ENCODE measurements at places on chromosomes 5 and 9. TPM values are rescaled to one million over a fixed set of nuclear protein-coding genes. Genes with fewer than 3 reads are reported as not detected.

DNA sequence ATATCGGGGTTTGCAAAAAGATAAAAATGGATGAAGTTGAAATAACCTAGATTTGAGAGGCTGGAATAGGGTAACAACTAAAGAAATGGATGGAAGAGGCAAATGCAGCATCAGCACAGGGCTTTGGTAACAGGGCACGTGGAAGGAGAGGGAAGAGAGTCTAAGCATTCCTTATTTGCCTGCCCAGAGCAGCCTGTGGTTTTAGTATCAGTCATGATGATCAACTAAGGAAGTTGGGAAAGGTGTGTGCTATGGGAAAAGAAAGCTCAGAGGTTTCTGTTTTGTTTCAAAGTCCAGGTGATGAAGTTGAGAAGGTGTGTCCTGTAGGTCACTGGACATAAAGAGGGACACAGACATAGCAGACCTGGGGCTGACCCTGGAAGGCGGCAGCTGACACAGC, 28.8 kb downstream of the GAS1 start:
- no peak for DNase-seq

GRCh38 chr9:4935001-4935672, 49.9 kb upstream of the JAK2 start:
- no peak for DNase-seq

- no peak for DNase-seq
Observed at GRCh38 chr5:51622161-51622790, 239.0 kb downstream of the ISL1 start.

- DNase-seq: peak; percentile 64
Observed at GRCh38 chr9:131422241-131422792, 28.4 kb downstream of the PRRC2B start.

The NRG2 gene
- not detected for total RNA-seq

GRCh38 chr5:98069876-98070512, 703.5 kb upstream of the RGMB start:
- no peak for DNase-seq

DNA sequence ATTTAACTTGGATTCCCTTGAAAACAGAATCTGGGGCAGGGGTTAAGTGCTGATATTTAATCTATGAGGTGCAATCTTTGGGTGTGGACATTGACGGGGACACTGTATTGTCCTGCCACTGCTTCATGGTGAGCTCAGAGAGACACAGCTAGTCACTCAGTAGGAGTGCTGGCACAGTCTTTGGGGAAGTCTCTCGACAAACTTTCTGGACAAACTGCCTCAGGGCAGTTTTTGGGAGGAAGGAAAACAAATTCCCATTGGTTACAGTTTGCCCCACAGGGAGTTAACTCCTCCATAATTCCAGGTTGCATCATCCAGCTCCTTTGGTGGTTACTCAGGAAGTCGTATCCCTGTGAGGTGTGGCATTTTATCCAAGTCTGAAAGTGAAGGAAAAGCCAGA, 17.9 kb downstream of the HNRNPK start:
- no peak for DNase-seq

- DNase-seq: no peak
Observed at GRCh38 chr9:33823801-33824200, 6.8 kb downstream of the UBE2R2 start.

The IFNA2 gene
- not detected for total RNA-seq

GRCh38 chr5:152632360-152632759, 227.3 kb upstream of the NMUR2 start:
- no peak for DNase-seq

The NTNG2 gene
- not detected for total RNA-seq

The RAB3C gene
- total RNA-seq: not detected

The PCDHGA11 gene
- 0.22 TPM for total RNA-seq

- no peak for DNase-seq
Observed at GRCh38 chr5:72369301-72369700, 49.1 kb downstream of the PTCD2 start.

- peak; percentile 82 for DNase-seq
Observed at GRCh38 chr9:81855538-81855937, 72.7 kb upstream of the SPATA31D4 start.

The SAXO1 gene
- total RNA-seq: not detected

GRCh38 chr5:66881480-66882161, 285.4 kb downstream of the MAST4 start:
- DNase-seq: peak; percentile 87

The PDZD2 gene
- total RNA-seq: not detected

DNA sequence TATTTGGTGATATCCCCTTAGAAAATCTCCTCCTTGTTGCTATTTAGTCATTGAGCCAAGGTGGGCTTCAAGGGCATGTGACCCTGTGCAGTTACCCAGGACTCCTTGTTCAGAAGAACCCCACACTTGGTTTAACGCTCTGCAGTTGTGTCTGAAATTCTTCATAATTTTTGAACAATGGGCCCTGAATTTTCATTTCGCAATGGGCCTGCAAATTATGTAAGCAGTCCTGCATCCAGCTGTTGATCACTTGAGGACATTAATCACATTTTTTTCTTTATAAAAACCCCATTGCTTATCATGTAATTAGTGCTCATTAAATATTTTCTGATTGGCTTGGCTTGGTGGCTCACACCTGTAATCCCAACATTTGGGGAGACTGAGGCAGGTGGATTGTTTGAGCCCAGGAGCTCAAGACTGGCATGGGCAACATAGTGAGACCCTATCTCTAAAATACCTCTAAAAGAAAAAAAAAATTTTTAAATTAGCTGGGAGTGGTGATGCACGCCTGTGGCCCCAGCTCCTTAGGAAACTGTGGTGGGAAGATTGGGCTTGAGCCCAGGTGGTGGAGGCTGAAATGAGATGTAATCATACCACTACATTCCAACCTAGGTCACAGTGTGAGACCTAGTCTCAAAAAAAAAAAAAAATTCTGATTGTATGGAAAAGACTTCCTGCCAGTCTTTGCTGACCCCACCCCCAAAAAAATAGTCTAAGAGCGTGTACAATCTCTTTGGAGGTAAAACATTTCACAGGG, 194.2 kb upstream of the HAPLN1 start:
- no peak for DNase-seq

The IL5 gene
- not detected for total RNA-seq

DNA sequence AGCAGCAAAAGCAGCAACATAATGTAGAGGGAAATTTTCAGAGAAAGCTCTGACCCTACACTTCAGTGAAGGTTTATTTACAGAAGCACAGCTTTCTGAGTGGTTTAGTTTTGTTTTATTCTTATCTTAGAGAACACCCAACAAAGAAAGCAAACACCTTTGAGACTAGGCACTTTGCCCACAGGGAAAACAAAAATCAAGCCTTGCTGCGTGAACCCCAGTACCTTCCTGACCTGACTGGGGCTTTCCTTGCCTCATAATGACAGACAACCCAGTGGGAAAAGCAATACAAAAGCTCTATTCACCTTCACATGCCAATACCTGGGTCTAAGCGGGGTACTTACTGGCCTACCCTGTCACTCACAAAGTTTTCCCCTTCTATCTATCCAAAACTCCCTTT, 189.8 kb downstream of the HINT1 start:
- DNase-seq: no peak

The SPOCK1 gene
- total RNA-seq: 31.8 TPM

DNA sequence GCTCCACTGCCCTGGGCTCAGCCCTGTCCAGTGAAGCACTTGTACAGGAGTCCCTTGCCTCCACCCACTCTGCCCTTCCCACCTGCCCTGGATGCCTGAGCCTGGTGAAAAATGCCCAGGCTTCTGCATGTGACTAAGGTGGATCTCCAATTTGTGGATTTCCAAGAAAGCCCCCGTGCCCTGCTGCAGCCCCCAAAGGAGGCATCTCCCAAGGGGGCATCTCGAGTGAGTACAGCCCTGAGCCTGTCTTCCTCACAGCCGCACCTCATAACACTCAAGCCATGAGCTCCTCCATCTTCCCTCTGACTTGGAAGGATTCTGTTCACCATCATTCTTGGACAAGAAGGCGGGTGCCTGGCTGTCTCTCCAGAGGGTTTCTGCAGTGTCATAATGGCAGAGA, 158.0 kb upstream of the PPP1R26 start:
- no peak for DNase-seq

DNA sequence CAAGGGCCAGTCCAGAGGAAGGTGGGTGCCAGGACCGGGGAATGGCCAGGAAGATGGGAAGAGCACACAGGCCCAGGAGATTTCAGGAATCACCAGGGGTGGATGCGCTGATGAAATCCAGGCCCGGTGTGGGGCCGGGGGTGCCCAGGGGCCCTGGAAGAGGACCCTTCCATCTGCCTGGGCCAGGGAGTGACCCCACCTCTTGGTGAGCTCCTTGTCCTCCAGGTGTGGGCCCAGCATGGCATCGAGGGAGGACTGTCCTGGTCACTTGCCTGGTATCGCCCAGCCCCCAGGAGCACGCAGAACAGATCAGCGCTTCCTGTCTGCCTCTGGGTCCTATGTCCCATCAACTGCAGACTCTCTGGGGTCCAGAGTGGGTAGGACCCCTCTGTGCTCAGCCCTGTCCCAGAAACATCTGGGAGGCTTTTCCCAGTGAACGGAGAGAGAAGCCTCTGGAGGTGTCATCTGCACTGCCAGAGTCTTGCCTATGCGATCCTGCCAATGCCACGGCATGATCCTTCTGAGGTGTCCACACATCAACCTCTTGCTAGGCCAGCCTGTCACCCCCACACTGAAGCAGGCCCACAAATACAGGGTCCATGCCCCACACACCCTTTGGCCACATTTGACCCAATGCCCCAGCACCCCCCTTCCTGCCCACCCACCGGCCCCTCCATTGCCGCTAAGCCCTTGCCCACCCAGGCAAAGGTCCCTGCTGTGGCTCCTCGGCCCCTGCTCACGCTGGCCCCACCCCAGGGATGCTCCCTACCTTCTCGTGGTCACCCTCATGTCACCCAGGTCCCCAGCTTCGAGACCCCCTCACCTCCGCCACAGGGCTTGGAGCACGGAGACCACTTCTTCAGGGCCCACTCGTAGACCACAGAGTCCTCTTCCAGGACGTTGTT, 67.2 kb downstream of the ZNF354C start:
- no peak for DNase-seq

The OR1Q1 gene
- total RNA-seq: not detected

The SPINK13 gene
- total RNA-seq: not detected

The PTRH1 gene
- total RNA-seq: 32.9 TPM

The EQTN gene
- total RNA-seq: not detected

GRCh38 chr5:81207009-81207408, 26.1 kb upstream of the CKMT2 start:
- DNase-seq: no peak

DNA sequence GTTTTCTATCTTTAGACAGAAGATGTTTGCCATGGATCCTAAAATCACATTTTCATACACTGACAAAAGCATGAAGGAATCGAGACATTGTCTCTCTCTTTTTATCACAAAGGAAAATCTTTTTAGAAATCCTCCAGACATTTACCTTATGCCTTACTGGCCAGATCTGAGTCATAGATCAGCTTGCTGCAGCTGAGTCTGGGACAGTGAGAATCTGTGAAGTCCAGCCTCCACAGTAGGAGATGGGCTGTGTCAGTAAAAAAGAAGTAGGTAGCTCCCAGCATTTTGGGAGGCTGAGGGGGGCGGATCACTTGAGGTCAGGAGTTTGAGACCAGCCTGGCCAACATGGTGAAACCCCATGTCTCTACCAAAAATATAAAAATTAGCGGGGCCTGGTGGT, 333.4 kb upstream of the ZNF462 start:
- DNase-seq: no peak

DNA sequence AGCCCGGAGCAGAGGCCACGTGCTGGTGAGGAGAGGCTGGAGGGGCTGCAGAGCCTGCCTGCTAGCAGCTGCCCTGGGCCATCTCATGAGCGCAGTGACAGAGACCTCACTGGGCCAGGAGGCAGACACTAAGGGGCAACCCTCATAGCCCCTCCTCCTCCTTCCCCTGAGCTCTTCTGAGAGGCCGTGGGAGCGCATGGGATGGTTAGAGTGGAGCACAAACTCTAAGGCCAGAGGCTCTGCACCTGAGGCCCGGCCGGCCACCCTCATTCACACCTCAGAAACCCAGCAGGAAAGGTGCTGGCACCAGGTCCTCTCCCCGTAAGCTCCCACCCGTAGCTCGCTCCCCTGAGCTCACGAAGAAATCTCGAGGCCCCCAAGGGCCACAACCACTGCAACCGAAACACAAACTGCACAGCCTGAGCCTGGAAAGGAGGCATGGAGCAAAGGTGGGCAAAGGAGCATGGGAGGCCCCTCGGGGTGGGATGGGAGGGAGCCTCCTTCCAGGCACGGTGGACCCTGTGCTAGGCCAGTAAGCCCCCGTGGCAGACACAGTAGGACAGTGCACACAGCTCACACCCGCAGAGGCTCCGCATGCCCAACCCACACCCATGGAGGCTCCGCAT, 17.7 kb downstream of the CAMSAP1 start:
- DNase-seq: no peak

GRCh38 chr5:34941936-34942335, 12.6 kb downstream of the DNAJC21 start:
- no peak for DNase-seq

DNA sequence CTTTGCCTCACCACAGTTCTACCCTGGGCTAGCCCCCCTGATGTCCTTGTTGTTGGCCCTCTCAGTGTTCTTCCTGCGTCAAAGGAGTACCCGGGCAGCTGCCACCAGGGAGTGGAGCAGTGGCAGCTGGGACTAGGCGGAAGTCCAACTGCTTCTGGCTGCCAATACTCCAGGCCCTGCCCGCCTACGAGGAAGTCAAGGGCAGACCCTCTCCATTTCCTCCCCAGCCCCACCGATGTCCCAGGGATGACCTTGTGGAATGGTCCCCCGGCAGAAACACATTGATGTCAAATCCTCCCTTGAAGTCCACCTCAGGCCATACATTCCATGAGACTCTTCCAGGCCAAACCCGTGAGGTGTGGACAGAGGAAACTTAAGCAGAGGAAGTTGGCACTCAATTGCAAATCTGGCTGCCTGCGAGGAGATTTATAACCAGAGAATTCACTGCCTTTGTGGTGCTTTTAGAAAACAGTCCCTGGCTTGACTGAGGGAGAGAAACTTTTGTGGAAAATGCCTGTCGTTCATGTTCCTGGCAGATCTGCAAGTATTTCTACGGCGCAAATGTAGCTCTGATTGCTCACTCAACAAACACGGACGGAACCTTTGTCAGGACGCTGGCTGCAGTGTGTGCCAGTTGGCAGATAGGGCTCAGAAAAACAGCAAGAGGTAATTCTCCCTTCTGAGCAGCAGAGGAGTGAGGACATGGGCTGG, 339.7 kb downstream of the RAB3C start:
- DNase-seq: no peak

- no peak for DNase-seq
Observed at GRCh38 chr5:96752341-96753016, 55.3 kb downstream of the ERAP1 start.

Data from PC-9 (cell line).